Thoracic aorta (tissue), 2 donors: ENCODE measurements at places on chromosomes 1 and 21. TPM values are rescaled to one million over a fixed set of nuclear protein-coding genes. Genes with fewer than 3 reads are reported as not detected.

FOXO6 gene
- not detected for total RNA-seq

ATP6V0B gene
- 136 TPM for total RNA-seq

ADCY10 gene
- 0.54 TPM for total RNA-seq

ERMAP gene
- 7.0 TPM for total RNA-seq

GRCh38 chr1:47189844-47190508 lies at the start of gene PDZK1IP1:
Gene PDZK1IP1 (minus strand): TSS chr1:47190036. CDS start chr1:47189932, 104 bp downstream.
- DNase-seq: peak; percentile 89

DNA sequence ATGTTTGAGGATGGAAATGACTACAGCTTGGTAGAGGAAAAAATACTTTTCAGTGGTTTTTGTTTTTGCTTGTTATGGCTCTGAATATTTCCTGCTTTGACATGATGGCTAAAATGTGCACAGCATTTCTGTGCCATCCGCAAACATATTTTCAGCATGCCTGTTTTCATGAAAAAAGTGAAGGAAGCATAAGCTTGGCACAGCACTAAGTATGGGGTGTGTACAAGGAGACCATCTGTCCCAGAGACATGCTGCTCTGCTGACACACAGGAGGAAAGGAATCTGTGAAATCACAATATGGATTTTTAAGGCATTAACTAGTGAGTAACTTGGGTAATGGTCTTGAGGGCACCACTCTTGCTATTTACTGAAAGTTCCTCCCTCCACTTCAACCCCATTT lies 595.5 kb downstream of the RWDD3 start:
- no peak for DNase-seq

DNA sequence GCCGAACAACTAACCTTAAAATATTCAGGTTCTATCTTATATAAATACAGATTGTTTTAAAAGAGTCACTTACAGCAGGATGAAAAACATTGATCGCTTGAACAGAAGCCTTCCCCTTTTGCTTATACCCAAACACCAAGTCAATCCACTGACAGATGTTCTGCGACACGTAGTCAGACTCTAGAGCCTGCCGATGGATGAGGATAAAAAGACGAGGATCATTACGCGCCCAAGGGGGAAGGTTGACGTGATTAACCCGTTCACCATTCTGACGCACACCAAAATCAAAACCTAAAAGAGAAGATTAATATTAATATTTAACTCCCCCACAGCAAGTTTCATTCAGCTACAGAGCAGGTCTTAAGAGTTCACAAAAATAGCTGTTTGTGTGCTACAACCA lies 59.4 kb upstream of the GNG4 start:
- DNase-seq: no peak

GRCh38 chr1:117534995-117535467 lies 70.8 kb upstream of the TENT5C start:
- no peak for DNase-seq

DNA sequence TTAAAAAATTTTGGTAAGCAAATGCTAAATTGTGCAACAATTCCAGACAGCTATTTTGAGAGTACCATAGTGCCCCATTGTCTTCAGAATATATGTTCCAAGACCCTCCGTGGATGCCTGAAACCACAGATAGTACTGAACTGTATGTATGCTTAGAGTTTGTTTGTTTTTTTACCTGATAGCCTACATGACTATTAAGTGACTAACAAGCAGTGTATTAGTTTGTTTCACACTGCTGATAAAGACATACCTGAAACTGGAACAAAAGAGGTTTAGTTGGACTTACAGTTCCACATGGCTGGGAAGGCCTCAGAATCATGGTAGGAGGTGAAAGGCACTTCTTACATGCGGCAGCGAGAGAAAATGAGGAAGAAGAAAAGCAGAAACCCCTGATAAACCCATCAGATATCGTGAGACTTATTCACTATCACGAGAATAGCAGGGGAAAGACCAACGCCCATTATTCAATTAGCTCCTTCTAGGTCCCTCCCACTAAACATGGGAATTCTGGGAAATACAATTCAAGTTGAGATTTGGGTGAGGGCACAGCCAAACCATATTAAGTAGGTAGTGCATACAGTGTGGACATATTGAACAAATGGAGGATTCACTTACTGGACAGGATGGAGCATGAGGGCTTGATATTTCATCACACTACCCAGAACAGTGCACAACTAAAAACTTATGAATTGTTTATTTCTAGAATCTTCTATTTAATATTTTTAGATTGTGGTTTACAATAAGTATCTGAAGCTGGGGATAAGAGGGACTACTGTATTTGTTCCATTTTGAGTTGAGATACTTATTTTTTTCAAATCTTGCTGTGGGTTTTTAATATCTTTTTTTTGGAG lies 78.5 kb downstream of the LHX9 start:
- no peak for DNase-seq

- DNase-seq: no peak
Measured at GRCh38 chr1:118148034-118148433, 37.0 kb downstream of the SPAG17 start.

DNA sequence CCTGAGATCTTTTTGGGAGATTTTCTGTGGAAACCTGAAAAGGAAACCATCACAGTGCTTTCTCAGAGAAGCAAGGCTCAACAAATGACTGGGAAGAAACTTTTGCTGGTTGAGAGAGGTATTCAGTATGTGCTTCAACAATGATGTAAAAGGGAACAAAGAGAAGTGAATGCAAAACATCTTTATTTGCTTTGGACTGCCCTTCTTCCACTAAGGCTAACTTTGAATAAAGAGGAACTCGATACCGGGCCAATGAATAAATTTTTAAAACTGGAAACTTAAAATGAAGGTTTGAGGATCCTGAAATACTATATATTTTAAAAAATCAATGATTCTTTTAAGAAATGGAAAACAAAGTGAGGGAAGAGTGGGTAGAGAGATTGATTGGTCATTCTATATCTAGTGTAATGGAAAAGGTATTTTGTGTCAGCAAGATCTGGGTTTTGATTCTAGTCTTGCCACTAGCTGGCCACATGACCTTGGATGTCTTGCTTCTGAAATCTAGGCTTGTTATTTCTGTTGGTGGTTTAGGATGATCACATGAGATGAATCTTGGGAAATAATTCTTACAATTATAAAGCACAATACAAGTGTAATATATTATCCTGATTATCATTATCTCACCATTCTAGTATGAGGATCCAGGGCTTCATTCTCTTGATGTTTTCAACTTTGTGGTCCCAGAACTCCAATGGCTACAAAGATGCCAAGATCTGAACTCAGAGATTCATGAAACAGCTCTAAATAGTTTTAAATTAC lies 34.6 kb upstream of the APOBEC4 start:
- no peak for DNase-seq
